ENCODE measurements at places on chromosomes 12 and 14.

DNA sequence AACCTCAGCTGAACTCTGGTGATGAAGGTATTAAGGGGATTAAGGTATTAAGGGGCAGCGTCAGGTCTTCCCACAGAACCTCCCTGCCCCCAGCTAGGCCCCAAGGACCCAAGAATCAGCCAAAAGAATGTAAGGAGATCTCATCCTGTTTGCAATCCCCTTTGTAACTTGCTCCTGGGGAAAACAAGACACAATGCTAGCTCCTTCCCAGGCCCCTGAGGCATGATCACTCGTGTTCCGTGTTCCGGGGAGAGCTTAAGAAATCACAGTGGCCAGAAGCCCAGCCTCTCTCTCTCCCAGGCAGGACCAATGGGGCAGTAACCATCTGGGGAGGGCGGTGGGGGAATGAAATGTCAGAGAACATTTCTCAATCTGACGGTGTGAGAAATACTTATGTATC lies 33.2 kb downstream of the PIGH start:
- no peak for DNase-seq

DNA sequence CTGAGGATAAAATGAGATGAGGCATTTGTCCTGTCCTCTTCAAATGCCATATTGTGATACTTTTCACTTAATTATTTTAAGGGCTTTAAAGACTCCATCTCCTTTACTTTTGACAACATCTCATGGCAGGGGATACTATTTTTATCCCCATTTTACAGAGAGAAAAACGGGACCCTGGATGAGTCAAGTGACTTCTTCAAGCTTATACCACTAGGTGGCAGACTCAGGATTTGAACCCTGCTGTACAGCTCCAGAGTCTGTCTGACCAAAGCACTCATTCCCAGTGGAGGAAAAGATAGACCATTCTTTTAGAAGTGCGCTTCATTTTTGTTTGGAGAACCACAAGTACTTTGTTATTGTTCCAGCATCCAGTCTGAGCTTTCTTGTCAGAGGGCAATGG lies 1.7 kb upstream of the SMOC1 start:
- no peak for DNase-seq

GRCh38 chr14:59303216-59303615 lies 114.7 kb downstream of the DAAM1 start:
- no peak for DNase-seq

- no peak for DNase-seq
Observed at GRCh38 chr14:103033681-103034096, 23.7 kb downstream of the CDC42BPB start.

GRCh38 chr14:23359167-23359626 lies 5.8 kb downstream of the EFS start:
- no peak for DNase-seq

GRCh38 chr14:94079891-94080620 lies 946 bp downstream of the DDX24 start:
- DNase-seq: no peak

All from C1 segment of cervical spinal cord (tissue), 14 donors.